Left renal cortex interstitium (tissue), 4 donors: ENCODE measurements at places on chromosomes 7 and 10. TPM values are rescaled to one million over a fixed set of nuclear protein-coding genes. Genes with fewer than 3 reads are reported as not detected.

- no peak for DNase-seq
These were observed 53.1 kb downstream of the INPP5F start for GRCh38 chr10:119778776-119779445.

DNA sequence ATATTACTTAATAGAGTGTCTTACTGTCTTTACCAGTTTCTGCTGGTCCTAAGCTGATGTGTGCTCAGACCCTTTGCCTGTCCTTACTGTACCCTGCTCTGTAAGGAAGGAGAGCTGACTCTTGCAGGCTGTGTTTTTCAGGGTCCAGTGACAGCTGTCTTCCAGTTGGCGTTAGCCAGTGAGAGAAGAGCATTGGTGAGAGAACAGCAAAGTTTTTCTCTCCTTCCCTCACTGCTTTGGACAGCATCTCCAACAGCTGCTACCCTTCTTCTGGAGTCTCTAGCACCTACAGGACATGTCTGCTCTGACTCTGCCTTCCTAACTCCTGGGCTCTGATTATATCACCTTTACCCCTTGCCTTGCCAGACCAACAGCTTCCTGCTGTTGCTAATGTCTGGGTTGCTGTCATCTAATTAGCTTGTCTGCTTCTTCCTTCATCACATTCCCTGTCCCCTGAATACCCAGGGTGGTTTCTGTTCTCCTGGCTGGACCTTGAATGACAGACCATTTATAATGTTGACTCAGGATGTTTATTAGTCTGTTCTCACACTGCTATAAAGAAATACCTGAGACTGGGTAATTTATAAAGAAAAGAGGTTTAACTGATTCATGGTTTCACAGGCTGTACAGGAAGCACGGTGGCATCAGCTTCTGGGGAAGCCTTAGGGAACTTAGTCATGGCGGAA is 23.5 kb upstream of the PANK1 start:
- no peak for DNase-seq

- DNase-seq: no peak
These were observed 215.0 kb downstream of the GLI3 start for GRCh38 chr7:42022056-42022455.

DNA sequence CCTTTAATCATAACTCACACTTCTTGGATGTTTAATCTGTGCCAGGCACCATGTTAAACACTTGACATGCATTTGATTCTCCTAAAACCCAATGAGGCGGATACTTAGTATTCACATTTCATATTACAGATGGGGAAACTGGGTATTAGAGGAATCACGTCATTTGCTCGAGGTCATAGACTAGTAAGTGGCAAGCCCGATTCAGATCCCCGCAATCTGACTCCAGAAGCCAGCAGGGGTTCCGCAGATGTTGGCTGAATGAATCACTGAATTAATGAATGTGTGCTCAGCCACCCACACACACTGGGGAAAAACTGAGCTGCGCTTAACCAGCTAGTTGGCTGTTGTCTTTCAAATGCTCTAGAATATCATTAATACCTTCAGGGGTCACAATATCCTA is 22.5 kb upstream of the ENO4 start:
- DNase-seq: no peak

GRCh38 chr10:24882047-24882698 is 70.2 kb downstream of the PRTFDC1 start:
- DNase-seq: no peak

DNA sequence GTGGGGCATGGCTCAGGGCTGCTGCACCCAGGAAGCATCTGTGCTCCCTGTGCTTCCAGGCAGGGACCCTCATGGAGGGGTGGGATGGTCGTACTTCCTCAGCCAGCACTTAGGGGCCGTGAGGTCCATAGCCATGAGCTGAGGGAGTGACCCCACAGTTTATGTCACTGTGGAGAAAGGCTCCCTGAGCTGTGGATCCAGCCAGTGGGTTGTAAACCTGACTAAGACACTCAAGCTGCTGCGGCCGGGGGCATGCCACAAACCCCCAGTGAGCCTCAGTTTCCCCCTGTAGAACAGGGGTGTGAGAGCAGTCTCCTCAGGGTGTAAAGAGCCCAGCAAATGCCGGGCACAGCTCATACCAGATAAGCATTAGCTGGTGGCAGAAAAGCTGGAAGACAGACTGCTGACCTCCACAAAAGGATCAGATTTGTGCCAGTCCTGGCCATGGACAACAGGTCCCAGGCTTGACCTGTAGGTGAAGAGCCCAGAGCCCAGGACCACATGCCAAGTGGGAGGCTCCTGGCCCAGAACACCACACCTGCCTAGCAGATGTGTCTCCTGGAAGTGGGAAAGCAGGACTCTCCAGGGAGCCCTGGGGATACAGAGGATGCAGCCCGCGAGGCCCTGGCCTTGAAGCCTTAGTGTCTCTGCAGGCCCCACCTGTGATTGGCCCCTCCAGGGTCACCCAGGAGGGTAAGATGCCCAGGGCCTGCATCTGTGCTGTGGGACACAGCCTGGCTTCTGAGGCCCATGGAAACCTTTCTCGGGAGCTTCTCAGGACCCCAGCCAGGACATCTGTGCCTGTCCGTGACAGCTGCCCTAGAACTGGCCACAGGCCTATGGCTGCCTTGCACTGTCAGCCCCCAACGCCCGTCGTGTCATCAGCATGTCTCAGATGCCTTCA is 78.1 kb upstream of the RET start:
- no peak for DNase-seq

GRCh38 chr10:69458430-69459100 is 7.3 kb downstream of the TSPAN15 start:
- no peak for DNase-seq

DNA sequence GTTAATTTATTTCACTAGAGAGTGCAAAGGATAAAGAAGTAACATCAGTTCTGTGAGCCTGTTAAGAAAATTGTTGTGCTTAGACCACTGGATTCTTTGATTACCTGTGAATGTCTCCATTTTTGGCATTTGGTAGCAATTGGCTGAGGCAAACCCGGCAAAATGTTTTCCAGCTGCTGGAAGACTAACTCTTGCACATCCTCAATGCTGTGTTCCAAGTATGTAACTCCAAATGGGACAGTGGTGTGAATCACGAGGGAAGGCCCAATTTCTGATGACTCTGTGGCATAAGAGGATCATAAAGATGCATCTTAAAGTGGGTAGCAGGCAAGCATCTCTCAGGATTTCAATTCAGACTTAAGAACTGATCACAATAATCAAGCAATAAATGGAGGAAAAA is 268.8 kb downstream of the RNLS start:
- DNase-seq: no peak

- DNase-seq: no peak
These were observed 123.6 kb downstream of the PRLHR start for GRCh38 chr10:118471863-118472262.

DNA sequence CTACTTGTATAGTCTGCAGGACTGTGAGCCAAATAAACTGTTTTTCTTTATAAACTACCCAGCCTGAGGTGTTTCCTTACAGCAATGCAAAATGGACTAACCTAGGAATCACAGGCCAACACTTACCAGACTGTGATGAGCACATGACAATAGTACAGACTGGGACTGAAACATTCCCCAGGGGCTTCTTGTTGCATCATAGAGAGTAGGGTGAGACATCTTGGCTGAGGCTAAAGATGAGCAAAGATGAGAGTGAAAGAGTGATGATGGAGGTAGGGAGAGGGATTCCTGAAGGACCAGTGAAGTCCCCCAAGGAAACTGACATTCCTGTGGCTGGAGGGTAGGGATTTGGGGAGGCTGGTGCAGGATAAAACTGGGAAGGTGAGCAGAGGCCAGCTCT is 194.4 kb downstream of the TPST1 start:
- no peak for DNase-seq

- DNase-seq: no peak
These were observed 9.8 kb upstream of the MRPS16 start for GRCh38 chr10:73262105-73262730.

DNA sequence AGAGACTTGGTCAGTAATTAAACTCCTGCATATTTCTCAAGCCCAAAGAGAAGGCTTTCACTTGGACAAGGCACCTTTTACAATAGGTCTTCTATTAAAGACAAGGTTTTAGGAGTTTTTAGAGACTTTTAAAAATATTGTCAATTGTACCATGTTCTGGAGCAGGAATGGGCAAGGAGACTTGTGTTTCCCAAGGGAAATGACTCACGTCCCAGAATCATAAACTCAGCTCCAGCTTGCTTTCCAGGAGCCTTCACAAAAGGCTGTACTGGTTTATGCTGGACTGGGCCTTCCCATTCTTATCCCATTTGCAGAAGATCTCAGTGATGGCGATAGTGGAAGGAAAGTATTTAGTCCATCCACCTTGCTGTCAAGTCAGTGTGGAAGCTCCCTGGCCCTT is 7.8 kb upstream of the GLI3 start:
- no peak for DNase-seq

- DNase-seq: no peak
These were observed 38.5 kb downstream of the VIPR2 start for GRCh38 chr7:159105832-159106811.

GRCh38 chr7:43193893-43194292 is 81.4 kb downstream of the HECW1 start:
- no peak for DNase-seq

DNA sequence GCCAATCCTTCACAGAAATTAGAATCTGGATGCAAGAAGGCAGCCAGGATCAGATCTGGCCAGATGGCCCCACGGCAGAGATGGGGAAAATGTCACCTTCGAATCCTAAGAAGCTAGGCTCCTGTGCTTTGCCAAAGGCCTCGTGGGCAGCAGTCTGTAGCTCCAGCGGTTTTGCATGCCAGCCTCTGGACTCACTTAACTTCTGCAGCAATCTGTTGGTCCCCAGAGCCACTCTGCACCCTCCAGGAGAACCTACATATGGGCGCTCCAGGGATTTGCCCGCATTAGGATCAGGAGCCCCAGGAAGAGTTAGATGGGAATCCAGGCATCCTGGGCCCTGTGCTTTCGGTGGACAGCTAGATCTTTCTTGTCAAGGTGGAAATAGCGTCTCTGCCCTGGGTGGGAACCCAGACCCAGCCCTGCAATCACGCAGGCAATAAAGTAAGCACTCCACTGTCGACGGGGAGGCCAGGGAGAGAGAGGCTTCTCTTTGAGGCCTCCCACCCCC is 10.1 kb upstream of the HOXA13 start:
- DNase-seq: no peak

- DNase-seq: no peak
These were observed 5.5 kb downstream of the CUEDC2 start for GRCh38 chr10:102426803-102427287.

DNA sequence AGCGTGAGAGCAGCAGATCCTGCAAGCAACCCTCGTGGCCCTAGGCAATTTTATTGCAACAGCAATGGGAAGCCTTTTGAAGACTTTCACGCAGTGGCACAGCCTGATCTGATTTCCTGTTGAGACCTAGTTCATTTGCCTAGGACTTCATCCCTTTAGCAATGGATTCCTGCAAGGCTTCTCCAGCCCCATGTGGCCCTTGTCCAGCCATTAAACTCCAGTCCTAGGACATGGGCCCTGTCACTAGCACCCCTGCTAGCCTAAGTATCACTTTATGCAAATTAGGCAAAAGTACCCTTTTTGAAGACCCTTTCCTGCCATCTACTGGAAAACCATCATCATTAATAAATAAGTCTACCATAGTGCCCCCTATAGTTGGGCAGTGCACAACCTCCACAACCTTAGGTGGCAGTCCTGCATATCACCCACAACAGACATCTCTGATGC is 379.4 kb downstream of the GALNT17 start:
- no peak for DNase-seq

GRCh38 chr10:122014652-122015248 is 25.8 kb downstream of the TACC2 start:
- no peak for DNase-seq

DNA sequence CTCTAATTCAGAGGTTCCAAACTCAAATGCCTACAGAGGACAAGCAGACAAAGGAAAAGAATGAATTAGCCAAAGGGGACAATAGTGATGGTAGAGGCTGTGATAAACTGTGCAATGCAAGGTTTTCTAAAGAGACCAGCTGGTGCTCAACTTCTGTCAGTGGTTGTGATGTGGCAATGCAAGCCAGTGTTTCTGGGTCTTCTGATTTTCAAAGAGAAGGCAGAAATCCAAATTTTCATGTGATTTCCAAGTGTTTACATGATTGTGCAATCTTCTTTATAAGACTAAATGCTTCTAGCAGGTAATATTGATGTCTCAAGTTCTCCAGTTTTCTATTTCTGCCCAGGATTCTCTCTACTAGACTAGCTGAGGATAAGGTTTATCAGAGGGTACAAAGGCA is 135.9 kb downstream of the PCDH15 start:
- DNase-seq: no peak

DNA sequence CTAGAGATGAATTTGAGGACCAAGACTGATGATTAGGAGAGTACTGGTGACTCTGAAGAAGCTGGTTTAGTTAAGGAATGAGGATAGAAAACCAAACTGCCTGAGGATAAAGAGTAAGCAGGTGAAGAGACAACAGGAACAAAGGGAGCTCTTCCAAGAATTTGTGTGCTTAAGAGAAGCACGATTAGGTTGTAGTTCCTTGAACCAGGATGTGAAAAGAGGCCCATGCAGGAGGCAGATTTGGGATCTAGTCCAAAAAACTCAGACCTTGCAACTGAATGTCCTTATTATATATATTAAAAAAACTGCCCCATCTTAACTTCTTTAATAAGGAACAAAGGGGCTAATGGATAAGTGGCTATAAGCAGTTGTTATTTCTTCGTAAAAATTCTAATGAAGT is 150.4 kb downstream of the SKAP2 start:
- no peak for DNase-seq

DNA sequence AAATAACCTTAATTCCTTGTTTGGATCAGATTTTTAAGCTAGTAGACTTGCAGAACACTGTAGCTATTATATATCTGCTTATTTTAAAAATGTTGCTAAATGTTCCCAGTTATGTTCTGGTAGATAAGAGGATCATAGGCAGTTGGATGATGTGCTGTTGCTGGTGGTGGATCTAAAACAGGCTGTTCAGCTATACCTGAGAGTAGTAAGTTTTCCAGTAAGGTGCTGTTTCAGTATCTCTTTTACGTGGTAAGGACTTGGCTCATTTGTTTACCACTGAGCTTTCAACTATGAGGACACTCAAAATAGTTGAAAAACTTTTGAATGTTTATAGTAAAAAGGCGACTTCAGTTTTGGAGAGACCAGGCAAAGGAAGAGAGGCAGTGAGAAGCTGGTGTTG is 180.9 kb downstream of the CDK14 start:
- no peak for DNase-seq

Gene PLAU
- polyA plus RNA-seq: 12.6 TPM

Gene KCP
- 29.2 TPM for polyA plus RNA-seq

Gene GIMAP5
- polyA plus RNA-seq: 3.2 TPM

Gene PNLIP
- polyA plus RNA-seq: not detected

Gene SPDYE2
- polyA plus RNA-seq: 2.4 TPM

Gene DGKB
- 4.0 TPM for polyA plus RNA-seq

Gene HHEX
- 8.0 TPM for polyA plus RNA-seq

Gene EPHB4
- 96.1 TPM for polyA plus RNA-seq

Gene FRG2B
- not detected for polyA plus RNA-seq

Gene ADRA2A
- 2.9 TPM for polyA plus RNA-seq

Gene HPSE2
- polyA plus RNA-seq: 0.98 TPM
